Lung (tissue), 17 donors: ENCODE measurements at places on chromosomes 5 and 9.

GRCh38 chr5:133404724-133405123 lies 207.6 kb downstream of the FSTL4 start:
- DNase-seq: no peak

DNA sequence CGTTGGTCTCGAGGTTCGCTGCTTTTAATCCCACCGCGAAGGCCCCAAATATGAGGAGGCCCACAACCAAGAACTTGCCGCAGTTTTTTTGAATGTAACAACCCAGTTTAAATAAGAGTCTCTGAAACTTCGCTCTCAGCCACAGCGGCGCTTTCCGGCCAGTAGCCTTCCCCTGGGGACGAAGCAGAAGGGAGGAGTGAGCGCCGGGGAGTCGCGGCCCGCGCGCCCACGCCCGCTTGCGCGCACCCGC lies 10.4 kb downstream of the PTCH1 start:
- no peak for DNase-seq

DNA sequence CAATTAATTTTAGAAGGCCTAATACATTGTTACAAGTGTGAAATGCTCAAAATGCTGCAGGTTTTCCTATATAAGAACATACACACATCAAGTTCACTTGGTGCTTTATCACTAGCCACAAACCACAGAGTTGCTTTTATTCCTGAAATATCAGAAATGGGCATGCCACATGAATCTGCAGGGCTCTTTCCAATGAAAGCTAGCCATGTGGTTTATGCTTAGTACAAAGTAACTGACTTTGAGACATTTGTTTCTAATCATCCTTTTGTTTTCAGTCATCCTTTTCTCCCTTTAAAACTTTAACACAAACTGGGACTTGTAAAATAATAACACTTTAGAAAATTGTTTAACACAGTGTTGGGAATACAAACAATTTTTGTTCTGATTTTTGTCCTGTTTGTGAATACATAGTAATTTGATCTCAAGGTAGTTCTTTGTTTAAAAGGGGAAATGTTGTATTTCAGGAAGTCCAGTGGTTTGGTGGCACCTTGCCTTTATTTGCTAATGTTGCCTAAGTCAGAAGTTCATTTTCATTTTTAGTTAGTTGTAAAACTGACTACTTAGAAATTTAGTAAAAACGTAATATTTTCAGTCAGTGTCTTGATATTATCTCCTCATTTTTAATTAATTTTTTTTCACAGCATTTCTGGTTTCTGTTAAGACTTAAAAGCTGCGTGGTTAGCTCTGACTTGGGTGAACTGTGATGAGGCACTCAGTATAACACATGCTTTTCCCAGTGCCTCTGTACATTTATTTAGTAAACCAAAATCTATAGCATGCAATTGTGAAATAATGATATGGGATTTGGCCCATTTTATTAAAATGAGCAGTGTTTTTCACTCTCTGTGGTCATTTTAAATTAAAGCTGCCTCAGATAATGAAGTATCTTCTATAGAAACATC lies 18.6 kb downstream of the PRDM6 start:
- peak; percentile 56 for DNase-seq

DNA sequence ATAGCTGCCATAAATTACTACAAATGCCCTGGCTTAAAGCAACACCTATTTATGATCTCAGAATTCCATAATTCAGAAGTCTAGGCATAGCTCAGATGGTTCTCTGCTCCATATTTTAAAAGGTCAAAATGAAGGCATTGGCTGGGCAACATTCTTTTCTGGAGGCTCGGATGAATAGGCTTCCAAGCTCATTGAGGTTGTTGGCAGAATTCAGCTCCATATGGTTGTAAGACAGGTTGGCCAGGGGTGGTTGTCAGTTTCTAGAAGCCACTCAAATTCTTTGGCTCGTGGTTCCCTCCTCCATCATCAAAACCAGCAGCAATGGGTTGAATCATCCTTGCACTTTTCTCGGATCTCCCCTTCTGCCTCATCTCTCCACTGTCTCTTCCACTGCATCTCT lies 49.4 kb downstream of the TGFBR1 start:
- DNase-seq: no peak

GRCh38 chr5:14407746-14408175 lies 173.8 kb upstream of the OTULINL start:
- DNase-seq: no peak

GRCh38 chr9:129696944-129697655 lies 31.7 kb downstream of the PRRX2 start:
- DNase-seq: peak; percentile 57

DNA sequence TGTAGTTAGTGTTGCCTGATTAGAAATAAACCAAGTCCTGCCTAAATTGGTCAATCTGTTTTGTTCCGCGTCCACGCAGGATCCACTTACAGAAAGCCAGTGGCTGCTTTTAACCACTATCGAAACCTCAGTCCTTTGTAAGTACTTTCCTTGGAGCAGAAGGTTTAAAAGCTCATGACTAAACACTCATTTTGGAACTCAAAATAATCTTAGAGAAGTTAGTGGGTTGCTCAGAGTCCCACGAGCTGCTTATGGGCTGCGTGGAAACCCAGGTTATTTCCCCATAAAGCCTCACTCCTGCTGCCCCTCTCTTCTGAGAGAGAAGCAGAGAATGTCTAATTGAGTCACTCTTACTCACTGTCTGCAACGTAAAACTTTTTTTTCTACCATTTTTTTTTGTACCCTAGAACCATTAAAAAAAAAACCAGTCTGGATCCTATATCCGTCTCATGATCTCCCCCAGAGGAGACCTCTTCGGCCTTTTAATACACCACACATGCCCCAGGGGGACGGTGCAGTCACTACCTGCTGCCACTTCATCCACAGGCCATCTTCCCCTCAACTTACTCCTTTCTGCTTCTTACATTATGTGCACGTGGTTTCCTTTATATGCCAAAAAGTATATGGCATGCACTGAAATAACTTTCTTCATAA lies 7.6 kb downstream of the BASP1 start:
- DNase-seq: no peak

GRCh38 chr9:37752642-37753488 lies 740 bp upstream of the TRMT10B start:
- no peak for DNase-seq

DNA sequence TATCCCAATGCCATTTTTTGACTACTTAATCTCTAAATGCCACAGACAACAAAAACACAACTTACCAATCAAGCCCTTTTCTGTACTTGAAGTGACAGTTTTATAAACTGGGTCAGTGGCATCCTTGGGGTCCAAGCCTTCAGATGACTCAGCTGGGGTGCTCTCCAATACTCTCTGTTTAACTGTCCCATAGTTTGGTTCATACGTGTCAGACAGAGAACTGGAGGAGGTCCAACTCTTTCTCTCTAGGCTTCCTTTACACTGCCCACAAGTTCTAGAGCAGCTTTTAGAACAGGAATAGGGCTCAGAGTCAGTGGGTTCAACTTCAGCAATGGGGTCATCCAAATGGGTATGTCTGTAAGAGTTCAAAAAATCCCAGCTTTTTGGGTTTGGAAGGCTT lies 166.9 kb downstream of the CDC42SE2 start:
- no peak for DNase-seq
